ENCODE measurements at places on chromosomes 12 and 14.
A peak's percentile ranks its signal among the peaks of the same experiment; 100 is the strongest.

GRCh38 chr14:82080370-82080769 lies 546.7 kb upstream of the SEL1L start:
- DNase-seq = no peak

DNA sequence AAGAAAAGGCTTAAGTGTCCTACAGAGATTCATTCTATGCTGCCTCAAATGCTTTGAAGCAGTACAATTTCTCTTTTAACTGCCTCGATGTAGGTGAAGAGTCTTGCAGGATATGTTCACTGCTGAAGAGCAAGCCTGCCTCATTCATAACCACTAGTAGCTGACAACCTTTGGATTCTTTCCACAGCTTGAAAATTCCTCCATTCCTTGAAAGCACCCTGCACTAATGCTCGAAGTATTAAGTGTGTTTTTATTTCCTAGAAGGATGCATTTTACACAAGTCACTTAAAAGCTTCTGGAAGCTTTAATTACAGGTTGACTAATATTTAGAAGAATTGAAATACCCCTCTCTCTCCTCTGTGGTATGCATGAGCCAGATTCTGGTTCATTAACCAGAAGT lies 429.4 kb downstream of the DIO2 start:
- no peak for DNase-seq

GRCh38 chr14:51989293-51990234 lies at the start of gene RTRAF:
Gene RTRAF (plus strand): TSS chr14:51989546. CDS start chr14:51989640, 94 bp downstream.
- peak; percentile 92 for DNase-seq

- peak; percentile 40 for DNase-seq
Observed at GRCh38 chr12:124916374-124917134, 2.1 kb upstream of the UBC start.

DNA sequence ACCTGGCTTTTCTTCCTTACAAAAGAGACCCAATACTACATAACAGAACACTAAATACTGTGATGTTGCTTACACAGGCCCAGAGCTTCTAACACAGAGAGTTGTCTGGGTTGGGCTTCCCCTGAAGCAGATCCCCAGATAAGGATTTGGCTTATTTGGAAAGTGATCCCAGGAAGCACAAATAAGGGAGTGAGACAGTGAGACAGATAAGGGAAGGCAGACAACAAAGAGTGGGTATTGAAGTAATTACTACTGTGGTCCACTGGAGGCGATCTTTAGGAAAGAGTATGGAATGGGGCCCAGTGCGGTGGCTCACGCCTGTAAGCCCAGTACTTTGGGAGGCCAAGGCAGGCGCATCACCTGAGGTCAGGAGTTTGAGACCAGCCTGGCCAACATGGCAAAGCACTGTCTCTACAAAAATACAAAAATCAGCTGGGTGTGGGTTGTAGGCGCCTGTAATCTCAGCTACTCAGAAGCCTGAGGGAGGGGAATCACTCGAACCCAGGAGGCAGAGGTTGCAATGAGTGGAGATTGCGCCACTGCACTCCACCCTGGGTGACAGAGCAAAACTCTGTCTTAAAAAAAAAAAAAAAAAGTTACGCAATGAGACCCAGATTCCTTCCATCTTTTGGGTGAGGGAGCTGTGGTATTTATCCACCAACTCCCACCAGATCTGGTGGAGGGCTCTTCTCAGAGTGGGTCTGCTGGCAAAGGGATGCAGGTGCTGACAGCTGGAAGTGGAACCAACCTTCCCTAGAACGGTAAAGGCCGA lies 10.2 kb upstream of the C12orf43 start:
- DNase-seq = no peak

GRCh38 chr12:57340104-57340503 lies 89.1 kb upstream of the STAC3 start:
- DNase-seq = peak; percentile 9

All from CD4-positive, alpha-beta T cell treated with Interleukin-21 for 1 hour (primary cell).